Activated CD4-positive, CD25-positive, alpha-beta regulatory T cell (primary cell): ENCODE measurements at places on chromosomes 7 and 10.

GRCh38 chr10:93146336-93146735, 72.6 kb downstream of the CYP26A1 start:
- no peak for DNase-seq

DNA sequence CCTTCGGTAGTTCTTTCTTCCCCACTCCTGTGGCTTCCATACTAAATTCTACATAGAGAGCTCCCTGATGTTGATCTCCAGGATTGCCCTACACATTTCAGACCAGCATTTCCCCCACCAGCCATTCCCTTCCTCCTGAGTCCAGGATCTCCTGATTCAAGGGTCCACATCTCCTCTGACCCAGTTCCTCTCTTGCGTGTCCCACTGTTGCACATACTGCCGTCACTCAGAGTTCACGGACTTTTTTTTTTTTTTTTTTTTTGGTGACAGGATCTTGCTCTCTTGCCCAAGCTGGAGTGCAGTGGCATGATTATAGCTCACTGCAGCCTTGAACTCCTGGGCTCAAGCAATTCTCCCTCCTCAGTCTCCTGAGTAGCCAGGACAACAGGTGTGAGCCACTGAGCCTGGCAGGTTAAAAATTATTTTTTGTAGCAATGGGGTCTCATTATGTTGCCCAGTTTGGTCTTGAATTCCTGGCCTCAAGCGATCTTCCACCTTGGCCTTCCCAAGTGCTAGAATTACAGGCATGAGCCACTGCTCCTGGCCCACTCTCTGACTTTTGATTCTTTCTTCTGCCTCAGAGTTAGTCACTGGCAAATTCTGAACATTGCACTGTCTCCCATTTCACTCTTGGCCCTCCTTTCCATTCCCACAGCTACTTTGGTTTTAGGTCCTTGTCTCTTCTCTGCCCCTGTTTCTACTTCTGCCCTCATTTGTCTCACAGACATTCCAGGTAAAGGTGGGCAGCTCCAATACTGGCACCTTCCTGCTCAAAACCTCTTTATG, 29.6 kb upstream of the ZRANB1 start:
- no peak for DNase-seq

DNA sequence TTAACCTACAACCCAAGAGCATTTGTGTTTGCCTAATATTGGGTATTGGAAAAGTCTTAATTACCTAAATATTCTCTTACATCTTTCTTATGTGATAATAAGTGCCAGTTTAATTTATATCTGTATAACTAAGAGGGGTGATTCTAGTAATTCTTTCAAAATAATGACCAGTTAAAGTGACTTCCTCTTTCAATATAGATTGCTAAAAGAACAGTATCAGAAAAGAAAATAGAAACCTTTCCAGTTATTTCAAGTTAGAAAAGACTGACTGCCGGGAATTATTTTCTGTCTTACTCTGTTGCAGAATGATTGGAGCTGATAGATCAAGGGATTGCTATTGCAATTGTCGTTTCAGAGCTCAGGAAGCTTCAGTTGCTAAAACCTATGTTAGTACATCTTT, 525.0 kb upstream of the SEMA3D start:
- DNase-seq, result no peak

GRCh38 chr7:25624051-25624450, 395.8 kb upstream of the NPVF start:
- no peak for DNase-seq
